ENCODE measurements at places on chromosomes 13 and 19.

GRCh38 chr13:29706923-29707322 lies 111.4 kb upstream of the SLC7A1 start:
- no peak for DNase-seq

DNA sequence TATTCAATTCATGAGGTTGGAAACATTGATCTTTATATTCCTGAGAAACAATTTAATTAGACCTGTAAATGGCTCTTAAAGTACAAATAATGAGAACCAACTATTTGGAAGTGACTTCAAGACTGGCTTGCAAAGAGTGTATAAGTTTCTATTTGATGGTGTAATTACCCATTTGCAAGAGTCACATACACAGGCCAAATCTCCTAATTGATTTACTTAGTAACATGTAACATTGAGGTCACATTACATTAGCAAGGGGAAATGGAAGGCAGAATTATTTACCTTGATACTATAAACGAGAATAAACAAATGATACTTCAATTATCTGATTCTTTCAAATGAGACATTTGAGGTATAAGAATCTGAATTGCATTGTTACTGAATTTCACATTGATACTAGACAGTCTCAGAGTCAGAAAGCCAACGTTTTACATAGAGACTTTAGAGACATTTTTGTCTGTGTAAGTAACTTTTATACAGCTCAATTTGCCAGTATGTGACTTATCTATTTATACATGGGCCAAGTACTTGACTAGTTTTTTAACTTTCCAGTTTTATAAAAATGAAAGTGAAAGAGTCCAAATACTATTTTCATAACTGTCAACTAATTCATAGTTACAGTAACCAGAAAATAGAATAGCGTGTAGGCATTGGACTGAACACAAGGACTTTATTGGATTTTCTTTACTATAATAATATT lies 95.6 kb upstream of the RFC3 start:
- DNase-seq = no peak

GRCh38 chr19:28603453-28603852 lies 609.5 kb downstream of the UQCRFS1 start:
- DNase-seq = no peak

GRCh38 chr13:33322543-33322809 lies 36.9 kb upstream of the STARD13 start:
- no peak for DNase-seq

GRCh38 chr19:3809881-3810707 lies 23.9 kb upstream of the MATK start:
- no peak for DNase-seq

GRCh38 chr13:98509271-98510155 lies 67.4 kb downstream of the STK24 start:
- DNase-seq = peak; percentile 95

- no peak for DNase-seq
These were observed 69.1 kb downstream of the RYR1 start for GRCh38 chr19:38502410-38503076.

GRCh38 chr13:84651288-84651687 lies 769.0 kb upstream of the SLITRK1 start:
- DNase-seq = no peak

- DNase-seq = peak; percentile 59
These were observed 1442.9 kb downstream of the SLITRK1 start for GRCh38 chr13:82439159-82439904.

All from KBM-7 (cell line).